ENCODE measurements at places on chromosomes 4 and X.

GRCh38 chr4:99633772-99634171 is 23.9 kb downstream of the C4orf54 start:
- DNase-seq, result no peak

- DNase-seq, result no peak
Observed at GRCh38 chr4:83369831-83370639, 35.4 kb upstream of the HPSE start.

DNA sequence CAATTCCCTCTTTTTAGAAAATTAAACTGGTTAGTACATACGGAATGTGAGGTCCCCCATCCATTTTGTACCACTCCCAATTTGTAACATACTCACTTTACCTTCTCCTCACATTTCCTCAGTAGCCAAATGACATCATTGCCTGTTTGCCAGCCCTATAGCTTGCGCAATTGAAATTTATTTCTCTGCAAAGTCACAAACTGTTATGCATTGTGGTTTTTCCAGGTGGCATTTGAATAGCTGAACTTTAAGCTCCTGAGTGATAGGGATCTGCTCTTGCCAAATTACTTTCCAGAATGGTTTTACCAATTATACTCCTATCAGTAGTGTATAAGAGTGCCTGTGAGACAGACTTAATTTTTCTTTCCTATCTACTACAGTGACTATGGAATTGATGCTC is 7.7 kb downstream of the COL4A5 start:
- no peak for DNase-seq

DNA sequence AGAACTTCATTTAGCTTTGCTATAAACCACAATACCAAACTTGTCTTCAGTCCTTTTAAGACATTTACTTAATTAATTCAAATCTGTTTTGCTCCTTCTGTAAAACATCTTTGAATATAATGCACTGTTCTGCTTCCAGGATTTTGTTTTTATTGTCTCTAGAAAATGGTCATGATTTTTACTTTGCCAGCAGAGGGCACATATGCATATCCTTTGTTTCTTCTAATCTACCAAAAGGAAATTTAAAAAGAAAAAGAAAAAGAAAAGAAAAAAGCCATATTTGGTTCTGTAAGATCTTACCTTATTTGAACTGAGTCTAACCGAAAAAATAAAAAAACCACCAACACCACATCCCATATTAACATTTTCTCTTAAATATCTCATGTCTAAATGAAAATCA is 101.9 kb upstream of the CCSER1 start:
- DNase-seq, result peak; percentile 53

DNA sequence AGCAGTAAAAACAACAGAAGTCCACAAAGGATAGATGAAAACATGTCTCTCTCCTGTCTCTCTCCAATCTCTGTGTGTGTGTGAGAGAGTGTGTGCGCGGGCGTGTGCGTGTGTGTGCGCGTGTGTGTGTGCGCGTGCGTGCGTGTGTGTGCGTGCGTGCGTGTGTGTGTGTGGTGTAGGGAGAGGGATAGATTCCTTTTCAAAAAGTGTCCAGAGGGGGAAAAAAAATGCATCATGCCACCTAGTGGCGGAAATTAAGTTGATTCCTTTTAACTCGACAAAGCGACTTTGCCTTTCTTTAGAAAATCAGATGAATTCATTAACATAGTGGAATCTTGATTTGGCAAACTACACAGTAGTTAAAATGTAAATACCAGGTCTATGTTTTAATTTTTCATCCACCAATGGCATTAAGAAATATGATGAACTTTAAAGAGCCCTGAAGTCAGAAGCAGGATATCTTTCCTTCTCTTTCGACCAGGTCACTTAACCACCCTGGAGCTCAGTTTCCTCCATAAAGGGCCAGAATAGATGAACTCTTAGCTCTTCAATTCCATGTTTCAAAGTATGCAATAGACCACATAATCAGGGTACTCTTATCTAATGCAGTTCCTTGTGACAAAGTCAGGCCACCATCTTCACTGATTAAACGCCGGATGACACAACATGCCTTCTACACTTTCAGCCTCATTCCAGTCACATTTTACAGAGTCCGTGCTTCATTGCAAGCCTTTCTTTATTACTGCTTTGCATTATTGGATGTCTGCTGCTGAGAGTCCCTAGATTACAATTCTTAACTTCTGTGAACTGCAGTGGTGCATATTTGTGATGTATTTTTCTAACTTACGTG is 162.8 kb downstream of the FBXO8 start:
- peak; percentile 50 for DNase-seq

GRCh38 chrX:74540635-74541249 is 73.7 kb downstream of the RLIM start:
- no peak for DNase-seq

DNA sequence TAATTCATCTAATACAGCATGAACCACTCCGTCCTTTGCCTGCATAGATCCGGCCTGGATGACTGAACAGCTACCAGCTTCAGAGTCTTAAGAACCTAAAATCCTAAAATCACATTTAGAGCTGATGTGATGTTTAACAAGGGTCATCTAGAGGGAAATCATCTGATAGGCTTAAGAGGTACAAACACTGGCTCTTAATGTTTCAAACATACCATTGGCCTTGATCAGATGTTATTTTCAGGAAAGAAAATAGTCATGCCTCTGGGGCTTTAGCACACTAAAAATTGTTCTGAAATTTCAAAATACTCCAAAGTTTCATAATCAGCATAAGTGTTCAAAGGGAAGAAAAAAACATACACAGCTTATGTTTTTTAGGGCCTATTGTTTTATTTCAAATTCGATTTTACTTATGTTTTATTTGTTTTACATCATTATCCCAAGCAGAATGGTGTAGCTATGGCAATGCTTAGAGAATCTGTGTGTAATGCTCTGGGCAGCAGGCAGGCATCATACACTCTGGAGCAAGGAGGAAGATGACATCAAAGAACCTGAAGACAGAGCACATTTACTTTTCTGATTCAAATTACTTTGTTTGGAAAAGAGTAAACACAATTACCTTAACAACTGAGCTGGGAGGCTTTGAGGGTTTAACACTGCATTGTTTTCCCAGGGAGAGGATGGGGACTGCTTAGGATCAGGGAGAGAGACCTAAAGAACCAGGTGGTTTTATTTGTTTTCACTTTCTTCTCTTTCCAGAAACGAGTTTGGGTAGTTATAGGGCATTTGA is 25.3 kb upstream of the LEF1 start:
- DNase-seq, result no peak

DNA sequence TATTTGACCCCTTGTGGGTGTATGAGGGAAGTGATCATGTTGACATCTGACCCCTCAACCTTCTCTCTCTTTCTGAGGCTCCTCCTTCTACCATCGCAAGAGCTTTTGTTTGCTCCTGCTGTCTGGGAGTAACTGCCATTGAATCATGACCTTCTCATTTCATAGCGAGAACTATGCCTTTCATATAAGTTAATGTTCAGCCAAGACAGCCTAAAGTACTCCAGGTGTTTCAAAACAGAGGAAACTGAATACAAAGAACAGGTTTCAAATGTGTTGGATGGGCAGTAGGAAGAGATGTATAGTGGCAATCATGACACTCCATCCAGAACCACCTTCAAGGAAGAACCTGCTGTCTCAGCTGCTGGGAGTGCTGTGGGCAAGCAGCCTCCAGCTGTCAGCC is 403.1 kb downstream of the MID1IP1 start:
- no peak for DNase-seq

DNA sequence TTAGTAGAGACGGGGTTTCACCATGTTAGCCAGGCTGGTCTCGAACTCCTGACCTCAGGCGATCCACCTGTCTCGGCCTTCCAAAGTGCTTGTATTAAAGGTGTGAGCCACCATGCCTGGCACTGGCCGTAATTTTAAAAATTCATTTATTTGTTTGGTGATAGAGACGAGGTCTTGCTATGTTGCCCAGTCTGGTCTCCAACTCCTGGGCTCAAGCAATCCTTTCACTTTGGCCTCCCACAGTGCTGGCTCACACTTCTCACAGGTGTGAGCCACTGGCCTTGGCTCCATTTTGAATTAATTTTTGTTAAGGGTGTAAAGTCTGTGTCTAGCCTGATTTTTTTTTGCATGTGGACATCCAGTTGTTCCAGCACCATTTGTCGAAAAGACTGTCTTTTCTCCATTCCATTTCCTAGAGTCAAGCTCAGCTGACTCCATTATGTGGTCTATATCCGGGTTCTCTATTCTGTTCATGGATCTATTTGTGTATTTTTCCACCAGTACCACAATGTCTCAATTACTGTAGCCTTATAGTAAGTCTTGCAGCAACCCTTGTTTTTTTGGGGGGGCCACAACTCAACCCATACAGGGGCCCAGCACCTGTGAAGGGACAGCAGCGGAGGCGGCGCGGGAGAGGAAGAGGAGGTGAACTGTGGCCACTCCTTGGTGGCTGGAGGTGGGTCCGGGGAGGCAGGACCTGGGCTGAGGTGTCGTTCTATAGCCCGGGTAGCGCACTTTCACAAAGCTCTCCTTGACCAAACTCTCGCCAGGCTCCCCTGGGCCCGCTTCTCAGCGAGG is 1.5 kb upstream of the NSD2 start:
- peak; percentile 2 for DNase-seq

- DNase-seq, result no peak
Observed at GRCh38 chr4:66266035-66266434, 595.7 kb upstream of the EPHA5 start.

DNA sequence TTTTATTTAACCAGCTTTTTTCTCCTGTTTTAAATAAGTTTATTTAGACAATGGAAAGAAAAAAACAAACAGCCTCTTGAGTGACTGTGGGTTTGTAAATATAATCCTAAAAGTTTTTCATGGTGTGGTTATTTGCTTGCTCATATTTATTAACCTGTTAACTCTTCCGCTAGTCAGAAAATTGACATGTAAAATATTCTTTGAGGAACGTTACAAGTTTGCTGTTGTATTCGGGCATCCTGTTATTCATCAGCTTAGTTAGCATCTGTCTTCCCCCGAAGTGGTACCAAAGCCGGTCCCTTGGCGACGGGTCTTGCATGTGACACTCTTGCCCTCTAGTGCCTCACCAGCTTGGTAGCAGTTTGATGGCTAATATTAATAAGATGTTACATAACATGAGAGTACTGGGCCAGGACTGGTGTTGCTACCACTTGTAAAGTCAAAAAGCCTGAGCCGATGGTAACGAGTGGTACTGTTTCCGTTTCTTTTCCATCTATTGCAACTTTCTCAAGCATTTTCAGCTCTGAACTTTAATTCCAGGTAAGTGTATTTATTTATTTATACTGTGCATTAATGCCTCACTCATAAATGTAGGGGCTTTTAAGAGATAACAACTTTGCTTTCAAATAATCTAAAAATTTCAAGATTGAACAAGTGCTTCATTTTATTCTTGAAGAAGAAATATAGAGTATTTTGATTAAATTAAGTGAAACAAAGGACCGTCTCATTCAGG is at the start of gene NDST3:
TSS of gene NDST3 (plus strand) at position 434 of the 733 bp plus-strand sequence. CDS start 19,425 bp downstream, outside the sequence.
- peak; percentile 57 for DNase-seq

- DNase-seq, result peak; percentile 28
Observed at GRCh38 chr4:186192066-186192612, 772 bp downstream of the CYP4V2 start.

- no peak for DNase-seq
Observed at GRCh38 chrX:154356596-154356995, 17.8 kb downstream of the FLNA start.

GRCh38 chr4:2799224-2799911 is 6.5 kb downstream of the SH3BP2 start:
- DNase-seq, result no peak

- DNase-seq, result no peak
Observed at GRCh38 chr4:16865209-16865896, 33.1 kb downstream of the LDB2 start.

- no peak for DNase-seq
Observed at GRCh38 chr4:46450556-46450955, 60.6 kb upstream of the GABRA2 start.
